AG09319 (cell line): ENCODE measurements at places on chromosomes 16 and 17.

GRCh38 chr16:15671530-15672117 lies 21.6 kb downstream of the NDE1 start:
- no peak for DNase-seq

- no peak for DNase-seq
These were observed 95.7 kb upstream of the AKTIP start for GRCh38 chr16:53598511-53599275.

DNA sequence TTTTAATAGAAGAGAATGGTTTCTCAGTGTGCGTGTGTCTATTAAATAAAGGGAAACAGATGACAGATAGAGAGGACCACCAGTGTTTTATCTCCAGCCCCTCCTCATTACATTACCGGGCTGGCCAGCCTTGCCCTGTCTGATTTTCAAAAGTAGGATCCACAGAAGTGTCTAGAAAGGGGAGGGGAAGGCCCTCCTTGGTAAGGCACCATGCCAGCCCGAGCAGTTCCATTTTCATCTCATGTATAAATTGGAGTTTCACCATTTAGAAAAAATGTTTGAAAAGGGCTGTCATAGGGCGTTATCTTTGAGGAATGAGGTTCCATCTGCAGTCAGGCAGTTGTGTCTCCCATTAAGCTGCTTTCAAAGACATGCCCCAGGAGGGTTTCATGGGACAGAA lies 96.7 kb downstream of the SOCS1 start:
- no peak for DNase-seq

DNA sequence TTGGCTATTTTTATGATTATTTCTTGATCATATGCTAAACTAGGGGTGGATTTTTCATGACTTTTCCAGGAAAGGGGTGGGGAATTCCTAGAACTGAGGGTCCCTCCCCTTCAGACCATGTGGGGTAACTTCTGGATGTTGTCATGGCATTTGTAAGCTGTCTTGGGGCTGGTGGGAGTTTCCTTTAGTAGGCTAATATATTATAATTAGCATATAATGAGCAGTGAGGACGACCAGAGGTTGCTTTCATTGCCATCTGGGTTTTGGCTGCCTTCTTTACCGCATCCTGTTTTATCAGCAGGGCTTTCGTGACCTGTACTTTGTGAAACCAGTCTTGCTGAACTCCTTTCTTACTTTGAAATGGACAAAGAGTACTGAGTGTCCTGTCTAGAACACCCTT lies 40.4 kb upstream of the ABCA5 start:
- DNase-seq: no peak

- DNase-seq: no peak
These were observed 1.3 kb downstream of the MYL11 start for GRCh38 chr16:30375864-30376263.

- DNase-seq: peak; percentile 0
These were observed 174.8 kb downstream of the PRKCB start for GRCh38 chr16:24010440-24011089.

- DNase-seq: no peak
These were observed at the start of gene METTL23 for GRCh38 chr17:76726776-76727718. TSS of gene METTL23 (plus strand) at chr17:76726839. CDS start at chr17:76729711, 2,872 bp downstream.

- no peak for DNase-seq
These were observed 952 bp downstream of the CD300A start for GRCh38 chr17:74467221-74467951.

DNA sequence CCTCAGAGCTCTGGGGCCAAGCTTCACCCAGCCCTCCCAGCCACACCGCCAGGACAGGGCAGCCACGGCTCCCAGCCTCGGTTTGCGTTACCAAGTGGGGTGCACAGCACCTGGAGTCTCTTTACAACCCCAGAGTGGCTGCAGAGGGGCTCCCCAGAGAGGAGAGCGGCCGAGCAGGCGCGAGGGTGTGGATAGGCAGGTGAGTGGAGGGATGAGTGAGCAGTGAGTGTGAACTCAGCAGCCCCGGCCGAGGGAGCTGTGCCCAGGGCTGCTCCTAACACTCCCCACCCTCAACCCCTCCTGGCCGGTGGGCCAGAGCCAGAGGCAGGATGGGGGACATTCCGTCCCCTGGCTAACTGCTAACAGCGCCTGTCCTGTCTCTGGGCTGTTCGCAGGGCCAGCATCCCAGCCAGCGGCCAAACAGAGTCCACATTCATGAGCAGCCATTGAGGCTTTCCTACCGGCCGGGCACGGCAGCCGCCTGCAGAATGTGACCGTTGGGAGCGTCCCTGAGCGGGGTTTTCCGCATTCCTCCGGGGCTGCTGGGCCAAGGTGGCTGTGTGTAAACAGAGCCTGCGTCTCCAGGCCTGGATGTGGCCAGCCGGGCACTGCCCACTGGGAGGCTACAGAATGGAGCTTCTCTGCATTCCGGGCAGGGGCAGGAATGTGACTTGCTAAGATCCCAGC lies 5.3 kb downstream of the ZNF469 start:
- DNase-seq: no peak

DNA sequence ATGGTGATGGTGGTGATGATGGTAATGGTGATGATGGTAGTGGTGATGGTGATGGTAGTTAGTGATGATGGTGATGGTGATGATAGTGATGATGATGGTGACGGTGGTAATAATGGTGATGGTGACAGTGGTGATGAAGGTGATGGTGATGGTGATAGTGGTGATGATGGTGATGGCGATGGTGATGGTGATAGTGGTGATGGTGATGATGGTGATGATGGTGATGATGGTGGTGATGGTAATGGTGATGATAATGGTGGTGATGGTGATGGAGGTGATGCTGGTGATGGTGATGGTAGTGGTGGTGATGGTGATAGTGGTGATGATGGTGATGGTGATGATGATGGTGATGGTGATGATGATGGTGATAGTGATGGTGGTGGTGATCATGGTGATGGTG lies 148.7 kb upstream of the TNRC6C start:
- DNase-seq: no peak

DNA sequence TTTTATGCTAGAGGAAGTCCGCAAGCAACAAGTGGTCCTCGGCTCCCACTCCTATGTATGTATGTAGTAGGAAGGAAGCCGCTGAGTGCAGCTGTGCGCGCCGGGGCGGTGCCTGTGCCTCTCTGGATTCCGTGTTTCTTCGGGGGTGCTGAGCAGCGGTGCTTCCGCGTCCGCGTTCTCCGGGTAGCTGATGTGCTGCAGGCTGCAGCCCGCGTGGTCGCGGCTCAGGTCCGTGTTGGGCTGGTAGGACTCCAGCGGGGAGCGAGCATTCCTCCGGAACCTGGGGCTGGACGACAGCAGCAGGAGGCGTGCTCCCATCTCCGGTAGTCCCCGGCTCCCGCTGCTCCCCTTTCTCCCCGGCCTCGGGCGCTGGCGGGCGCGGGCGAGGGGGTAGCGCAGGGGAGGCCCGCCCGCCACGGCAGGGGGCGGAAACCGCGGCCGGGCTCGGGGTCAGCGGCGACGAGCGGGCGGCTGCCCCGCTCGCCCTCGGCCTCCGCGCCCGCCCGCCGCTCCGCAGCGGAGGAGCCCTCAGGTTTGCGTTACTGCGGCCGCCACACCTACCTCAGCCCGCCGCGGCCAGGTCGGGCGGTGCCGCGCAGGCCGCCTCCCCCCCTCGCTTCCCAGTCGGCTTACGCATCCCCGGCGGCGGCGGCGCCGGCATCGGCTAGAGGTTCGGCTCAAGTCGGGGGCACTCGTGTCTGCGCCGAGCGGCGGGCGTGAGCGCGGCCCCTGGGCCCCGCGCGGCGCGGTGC lies 487 bp downstream of the C17orf67 start:
- DNase-seq: no peak

DNA sequence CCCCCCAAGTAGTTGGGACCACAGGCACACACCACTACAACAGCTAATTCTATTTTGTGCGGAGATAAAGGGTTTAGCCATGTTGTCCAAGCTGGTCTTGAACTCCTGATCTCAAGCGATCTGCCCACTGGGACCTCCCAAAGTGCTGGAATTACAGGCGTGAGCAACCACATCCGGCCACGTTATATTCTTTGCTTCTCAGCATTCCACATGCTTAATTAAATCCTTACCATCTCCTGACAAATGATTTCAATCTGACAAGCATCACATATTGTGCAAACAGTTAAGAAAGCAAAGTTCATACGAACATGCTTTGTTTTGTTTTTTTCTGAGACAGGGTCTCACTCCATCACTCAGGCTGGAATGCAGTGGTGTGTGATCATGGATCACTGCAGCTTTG lies 18.2 kb downstream of the HIGD1B start:
- peak; percentile 32 for DNase-seq

DNA sequence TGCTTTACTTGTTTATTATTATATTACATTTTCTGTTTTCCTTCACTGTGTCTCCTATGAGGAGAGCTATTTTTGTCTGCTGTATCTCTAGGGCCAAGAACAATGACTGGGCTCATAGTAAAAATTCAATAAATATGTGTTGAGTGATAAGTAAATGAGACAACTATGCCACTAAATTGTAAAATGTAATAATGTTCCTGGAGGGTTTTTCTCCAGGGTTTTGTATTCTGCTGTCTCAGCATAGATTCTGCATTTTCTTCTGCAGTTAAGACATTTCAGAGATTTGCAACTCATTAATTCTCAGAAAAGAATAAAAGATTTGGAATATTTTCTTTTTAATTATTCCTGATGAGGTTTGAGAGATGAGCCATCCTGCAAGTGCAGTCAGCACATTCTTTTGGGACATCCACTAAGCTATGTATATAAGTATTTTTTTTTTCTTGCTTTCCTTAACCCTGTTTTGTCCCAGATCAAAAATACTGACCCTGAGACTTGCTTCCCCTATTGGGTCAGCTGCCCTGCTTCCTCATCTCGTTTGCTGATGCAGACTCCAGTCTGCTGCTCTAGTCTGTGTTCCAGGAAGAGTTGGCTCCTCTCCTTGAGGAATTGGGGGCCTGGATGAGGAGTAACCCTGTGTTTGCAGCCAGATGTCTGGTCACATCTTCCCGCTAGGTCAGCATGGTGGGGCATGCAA lies 122.9 kb downstream of the ABCA8 start:
- no peak for DNase-seq

DNA sequence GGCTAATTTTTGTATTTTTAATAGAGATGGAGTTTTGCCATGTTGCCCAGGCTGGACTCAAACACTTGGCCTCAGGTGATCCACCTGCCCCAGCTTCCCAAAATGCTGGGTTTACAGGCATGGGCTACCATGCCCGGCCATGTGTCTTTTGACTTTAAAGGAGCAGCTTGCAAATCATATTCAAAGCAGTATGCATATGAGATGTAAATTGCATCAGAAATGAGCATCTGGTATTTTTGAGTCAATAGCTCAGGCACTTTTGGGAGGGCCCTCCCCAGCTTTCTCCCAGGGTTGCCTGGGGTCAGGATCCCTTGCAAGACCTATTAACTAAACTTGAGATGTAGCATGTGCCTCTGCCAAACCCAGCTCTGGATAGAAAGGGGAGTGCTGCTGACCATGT lies 21.5 kb downstream of the EPOP start:
- DNase-seq: no peak

DNA sequence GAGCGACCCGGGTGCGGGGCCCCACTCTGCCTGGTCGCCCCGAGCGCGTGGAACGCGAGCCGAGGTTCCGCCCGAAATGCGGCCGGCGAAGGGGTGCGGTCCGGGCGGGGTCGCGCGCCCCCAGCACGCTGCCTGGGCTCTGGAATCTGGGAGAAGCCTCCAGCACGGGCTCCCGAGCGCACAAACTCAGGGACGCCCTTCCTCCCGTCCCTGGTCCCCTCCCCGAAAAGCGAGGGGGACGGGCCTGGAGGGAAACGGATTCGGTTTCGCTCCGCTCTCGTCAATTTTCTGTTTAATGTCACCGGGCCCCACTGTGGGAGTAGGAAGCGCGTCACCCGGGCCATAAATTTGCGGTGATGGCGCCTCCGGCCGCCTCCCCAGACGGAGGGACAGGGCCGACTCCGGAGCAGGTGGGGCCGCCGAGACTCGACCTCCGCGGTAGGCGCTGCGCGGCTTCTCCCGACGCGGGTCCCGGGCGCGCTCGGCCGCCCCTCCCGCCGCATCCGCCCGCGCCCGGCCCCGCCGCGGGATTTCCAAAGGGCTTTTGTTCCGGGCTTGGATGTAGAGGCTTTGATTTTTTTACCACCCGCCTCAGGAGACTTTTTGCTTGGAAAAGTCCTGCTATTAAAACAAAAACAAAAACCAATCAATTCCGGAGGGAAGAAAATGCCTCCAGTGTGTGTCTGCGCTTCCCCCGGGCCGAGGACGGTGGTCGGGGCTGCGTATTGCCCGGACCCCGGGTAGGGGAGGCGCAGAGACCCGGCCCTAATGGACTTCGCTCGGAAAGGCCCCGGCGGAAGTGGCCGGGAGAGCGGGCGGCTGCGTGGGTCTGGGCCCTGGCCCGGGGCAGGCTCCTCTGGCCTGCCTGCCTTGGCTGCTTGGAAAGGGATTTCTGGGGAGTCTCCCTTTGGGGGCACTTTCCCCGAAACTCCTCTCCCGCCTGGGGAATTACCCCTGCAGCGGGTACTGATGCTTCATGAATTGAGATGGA lies 7.9 kb upstream of the BAHCC1 start:
- no peak for DNase-seq

GRCh38 chr16:53519417-53520091 lies 16.5 kb upstream of the AKTIP start:
- DNase-seq: no peak

DNA sequence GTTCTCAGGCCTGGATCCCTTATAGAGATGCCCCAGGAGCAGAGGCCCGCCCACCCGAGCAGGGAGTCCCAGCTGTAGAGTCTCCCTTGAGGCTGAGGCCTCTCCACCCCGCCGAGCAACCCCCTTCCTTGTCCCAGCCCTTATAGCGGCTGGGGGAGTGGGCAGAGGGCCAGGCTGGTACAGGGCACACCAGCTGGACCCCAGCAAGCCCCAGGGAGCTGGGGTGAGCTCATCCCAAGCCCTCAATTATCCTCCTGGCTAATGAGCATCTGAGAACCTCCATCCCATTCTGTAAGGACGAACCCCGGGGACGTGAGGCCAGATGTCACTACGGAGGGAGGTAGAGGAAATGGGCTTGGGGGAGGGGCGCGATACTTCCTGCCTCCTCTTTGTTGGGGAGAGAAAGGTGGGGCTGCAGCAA lies 3.2 kb upstream of the SNN start:
- no peak for DNase-seq

DNA sequence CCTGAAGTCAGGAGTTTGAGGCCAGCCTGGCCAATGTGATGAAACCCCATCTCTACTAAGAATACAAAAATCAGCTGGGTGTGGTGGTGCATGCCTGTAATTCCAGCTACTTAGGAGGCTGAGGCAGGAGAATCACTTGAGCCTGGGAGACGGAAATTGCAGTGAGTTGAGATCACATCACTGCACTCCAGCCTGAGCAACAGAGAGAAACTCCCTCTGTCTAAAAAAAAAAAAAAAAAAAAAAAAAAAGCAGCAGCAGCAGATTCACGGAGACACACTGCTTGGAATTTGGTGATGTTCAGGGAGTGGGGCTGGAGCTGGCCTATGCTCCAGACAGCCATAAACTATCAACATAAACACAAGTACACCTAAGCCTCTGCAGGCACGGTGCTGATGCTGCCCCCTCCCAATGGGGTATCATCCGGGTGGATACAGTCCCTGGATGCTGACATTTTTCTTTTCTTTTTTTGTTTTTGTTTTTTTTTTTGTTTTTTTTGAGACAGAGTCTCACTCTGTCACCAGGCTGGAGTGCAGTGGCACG lies 39.6 kb upstream of the RHOT1 start:
- DNase-seq: no peak

DNA sequence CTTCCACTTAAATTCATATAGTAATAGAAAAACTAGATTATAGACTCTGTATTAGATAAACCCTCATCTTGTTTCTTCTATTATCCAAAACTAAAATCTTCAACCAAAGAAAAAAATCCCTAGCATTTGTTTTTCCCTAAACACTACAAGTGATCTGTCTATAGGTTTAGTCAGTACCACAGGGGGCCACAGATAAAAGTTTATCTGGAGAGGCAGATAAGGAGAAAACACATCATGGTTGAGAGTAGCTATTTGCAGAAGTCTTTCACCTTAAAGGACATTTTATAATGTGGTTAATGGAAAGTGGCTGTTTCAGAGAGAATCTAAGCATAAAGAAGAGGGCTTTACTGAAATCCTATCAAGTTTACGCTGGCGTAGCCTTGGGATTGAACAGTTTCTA lies 160.1 kb downstream of the CDK5R1 start:
- no peak for DNase-seq
